ENCODE measurements at places on chromosomes 2 and 18.

DNA sequence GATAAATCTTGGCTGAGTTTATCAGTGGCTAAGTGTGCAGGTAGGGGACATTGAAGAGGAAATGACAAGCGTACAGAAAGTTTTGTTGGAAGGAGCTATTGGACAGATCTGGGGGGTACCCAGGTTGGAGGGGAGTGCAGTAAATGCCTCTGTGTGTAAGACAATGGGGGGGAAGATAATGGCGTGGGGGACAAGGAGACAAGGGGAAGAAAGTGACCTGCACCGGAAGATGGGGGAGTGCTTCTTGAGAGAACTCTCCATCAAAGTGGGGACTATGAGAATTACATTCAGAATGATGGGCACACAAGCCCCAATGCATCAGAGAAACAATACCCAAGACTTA, 190.0 kb downstream of the ALPK2 start:
- DNase-seq = no peak

GRCh38 chr2:181977661-181978350, 7.8 kb upstream of the PPP1R1C start:
- DNase-seq = no peak

DNA sequence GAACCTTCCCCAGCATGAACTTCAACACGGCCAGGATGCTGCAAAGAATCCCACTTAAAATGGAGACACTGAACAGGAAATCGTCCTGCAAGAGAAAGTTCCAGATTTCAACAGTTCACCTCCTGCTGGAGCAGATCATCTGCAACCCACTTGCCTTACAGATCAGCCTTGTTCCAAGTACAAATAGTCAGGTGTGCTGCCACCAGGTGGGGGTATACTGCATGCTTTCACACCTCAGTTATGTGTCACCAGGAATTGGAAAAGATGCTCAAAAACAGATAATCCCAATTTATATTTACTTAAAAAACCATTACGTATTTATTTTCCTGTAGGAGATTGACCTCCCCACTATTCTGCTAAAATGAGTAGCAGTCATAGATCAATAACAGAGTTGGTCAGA, 212.3 kb downstream of the MGAT5 start:
- DNase-seq = peak; percentile 38

DNA sequence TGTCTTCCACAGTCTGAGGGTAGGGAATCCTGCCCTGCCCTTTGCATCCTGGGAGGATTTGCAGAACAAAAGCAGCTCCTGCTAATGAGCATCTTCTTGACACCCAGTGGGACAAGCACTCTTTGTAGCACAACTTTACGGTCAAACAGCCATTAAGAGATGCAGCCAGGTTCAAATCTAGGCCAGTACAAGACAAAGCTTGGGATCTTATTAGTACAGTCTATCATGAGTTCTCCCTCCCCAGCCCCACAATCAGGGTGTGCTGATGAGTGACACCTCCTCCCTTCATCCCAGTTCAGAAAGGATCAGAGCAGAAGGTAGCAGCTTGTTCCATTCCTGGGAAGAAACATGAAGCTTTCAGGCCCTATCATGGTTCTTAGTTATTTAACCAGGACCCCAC, 41.9 kb downstream of the MARCO start:
- no peak for DNase-seq

DNA sequence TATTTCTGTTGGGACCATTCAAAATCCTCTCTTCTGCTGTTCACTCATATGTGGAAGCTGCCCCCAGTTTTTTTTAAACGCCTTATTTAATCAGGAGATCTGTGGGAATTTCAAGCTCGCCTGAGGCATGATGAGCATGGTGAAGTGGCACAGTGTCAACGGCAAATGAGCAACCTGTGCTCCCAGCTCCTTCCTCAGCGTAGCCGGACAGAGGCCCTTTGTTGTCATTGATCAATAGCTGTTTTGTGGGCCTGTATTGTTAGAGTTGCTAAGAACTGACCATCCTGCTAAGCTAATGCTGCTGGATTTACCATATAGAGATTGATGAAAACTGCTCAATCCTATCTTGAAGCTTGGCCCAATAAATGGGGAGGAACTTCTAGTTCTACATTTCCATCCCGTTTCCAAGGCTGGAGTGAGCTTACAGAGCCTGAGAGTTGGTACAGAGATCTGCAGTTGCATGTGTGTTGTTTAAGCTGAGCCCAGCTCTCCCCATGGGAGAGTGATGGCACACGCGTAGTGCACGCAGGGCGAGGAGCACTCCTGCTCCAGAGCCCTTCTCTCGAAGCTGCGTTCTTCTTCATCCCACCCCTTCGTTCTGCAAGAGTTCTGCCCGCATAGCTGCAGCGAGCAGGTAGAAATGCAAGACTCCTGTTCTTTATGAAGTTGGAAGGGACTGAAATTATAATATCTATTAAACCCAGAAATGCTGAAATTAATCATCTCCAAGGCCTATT, 108.8 kb downstream of the RTN4 start:
- DNase-seq = no peak
